ENCODE measurements at places on chromosomes 1 and 21.

- DNase-seq: no peak
Observed at GRCh38 chr1:54273092-54273794, 73.3 kb downstream of the MRPL37 start.

- DNase-seq: no peak
Observed at GRCh38 chr1:60171801-60172200, 98.2 kb upstream of the C1orf87 start.

- no peak for DNase-seq
Observed at GRCh38 chr21:41634858-41635257, 126.9 kb upstream of the TMPRSS2 start.

DNA sequence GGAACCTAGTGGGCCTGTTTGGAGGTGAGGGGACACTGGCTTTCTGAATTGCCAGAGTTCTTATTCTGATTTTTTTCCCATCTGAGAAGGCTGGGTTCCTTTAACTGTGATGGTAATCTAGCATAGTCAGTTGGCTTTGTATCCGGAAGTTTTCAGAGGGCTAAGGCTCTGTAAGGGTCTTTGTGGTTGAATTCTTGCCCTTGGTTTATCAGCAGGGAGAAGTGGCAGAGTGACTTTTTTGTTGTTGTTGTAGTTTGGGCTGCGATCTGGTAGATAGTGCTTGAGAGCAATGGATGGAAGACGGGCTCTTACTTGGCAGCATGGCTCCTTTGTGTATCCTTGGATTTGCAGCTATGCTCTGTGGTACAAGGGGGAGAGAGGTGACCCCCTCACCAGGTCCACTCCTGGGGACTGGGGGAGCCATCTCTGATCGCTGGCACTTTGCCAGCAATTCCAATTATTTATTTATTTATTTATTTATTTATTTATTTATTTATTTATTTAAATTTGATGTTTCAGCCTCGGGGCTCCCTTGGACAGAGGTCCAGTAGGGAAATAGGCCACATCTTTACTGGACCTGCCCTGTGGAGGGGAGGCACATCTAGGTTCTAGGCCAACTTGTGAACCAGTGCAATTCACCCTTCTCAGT, 18.5 kb downstream of the TCP10L start:
- no peak for DNase-seq

DNA sequence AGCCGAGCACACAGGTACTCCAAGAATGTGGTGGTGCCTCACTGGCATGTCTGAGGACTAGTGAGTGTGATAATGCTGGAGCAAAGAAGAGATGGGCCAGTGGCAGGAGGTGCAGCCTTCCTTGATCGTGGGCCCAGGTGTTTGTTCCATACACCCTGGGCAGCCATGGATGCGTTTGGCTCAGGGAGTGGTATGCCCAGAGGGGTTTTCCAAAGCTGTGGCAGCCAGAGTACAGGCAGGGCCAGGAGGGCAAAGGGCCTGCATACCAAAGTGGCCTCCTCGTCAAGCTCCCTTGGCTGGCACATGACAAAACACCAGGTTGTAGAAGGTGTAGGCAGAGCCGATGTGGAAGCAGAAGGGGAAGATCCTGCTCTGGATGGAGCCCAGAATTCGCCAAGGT, 19.0 kb downstream of the PARS2 start:
- DNase-seq: no peak

All from activated T-cell treated with anti-CD3 and anti-CD28 coated beads, Interleukin-2, amount 50 U/mL, for 24 hours (primary cell).